ENCODE measurements at places on chromosomes 7 and 10. TPM values are rescaled to one million over a fixed set of nuclear protein-coding genes. Genes with fewer than 3 reads are reported as not detected.

DNA sequence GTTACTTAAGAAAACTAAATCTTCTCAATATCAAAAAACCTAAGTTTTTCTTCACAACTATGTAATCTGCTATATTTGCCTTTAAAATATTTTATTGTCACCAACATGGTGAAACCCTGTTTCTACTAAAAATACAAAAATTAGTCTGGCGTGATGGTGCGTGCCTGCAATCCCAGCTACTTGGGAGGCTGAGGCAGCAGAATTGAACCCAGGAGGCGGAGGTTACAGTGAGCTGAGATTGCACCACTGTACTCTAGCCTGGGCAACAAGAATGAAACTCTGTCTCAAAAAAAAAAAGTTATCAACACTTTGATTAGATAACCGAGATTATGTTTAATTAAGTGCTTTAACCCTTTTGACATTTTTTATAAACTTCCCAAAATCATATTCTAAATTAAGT, 28.3 kb upstream of the CLDN4 start:
- DNase-seq, result no peak

MGMT gene
- total RNA-seq, result 21.9 TPM

GRCh38 chr7:87528730-87529129, 53.2 kb upstream of the ABCB4 start:
- DNase-seq, result no peak

ODAD2 gene
- total RNA-seq, result 6.7 TPM

ACBD7 gene
- 6.1 TPM for total RNA-seq

DNA sequence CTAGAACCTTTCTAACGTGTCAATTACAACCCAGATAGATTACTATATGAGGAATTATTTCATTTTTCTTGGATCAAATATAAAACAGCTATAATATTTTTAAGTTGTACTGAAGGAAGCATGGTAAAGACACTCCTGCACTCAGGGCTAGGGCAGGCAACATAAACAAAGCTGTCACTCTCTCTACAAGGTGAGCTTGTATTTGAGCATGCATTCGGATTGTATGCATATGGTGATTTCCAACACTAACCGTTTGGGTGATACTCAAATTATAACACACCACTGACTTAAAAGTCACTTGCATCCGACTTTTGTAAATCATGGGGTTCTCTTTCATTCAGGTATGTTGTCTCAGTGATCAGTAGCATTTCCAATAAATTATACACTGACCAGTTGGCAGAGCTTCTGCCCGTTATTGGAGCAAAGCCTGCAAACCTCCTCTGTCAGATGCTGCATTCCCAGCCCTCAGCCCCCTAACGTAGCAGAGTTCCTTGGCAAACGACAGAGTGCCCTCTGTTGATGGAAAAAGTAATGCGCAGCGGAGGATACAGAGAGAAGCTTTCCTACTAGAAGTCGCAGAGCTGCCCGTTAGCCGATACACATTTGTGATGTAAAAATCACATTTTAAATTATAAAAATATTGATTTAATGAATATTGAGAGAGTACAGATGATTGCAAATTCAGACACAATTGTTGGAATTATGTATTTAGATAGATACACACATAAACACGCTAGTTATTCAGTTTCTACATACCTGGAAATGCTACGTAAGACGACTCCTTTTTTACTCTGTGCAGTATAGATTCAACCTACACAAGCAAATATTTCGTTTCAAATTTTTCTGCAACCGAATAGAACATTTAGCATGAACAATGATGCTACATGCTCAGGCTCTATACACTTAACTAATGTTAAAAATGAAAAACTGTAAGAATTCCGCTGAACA, 173.9 kb upstream of the SP4 start:
- DNase-seq, result peak; percentile 71

GRCh38 chr7:122887198-122887597, 938 bp upstream of the CADPS2 start:
- peak; percentile 48 for DNase-seq

CAMK2B gene
- total RNA-seq, result not detected

GRCh38 chr7:101744588-101744987, 72.8 kb upstream of the CUX1 start:
- DNase-seq, result peak; percentile 66

DNA sequence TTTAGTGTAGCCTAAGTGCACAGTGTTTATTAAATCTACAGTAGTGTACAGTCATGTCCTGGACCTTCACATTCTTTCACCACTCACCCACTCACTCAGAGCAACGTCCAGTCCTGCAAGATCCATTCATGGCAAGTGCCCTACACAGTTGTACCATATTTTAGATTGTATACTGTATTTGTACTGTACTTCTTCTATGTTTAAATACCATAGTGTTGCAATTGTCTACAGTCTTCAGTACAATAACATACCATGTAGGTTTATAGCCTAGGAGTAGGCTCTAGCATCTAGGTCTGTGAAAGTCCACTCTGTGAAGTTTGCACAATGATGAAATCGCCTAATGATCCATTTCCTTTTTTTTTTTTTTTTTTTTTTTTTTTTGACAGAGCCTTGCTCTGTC, 12.0 kb downstream of the EEPD1 start:
- DNase-seq, result no peak

DNA sequence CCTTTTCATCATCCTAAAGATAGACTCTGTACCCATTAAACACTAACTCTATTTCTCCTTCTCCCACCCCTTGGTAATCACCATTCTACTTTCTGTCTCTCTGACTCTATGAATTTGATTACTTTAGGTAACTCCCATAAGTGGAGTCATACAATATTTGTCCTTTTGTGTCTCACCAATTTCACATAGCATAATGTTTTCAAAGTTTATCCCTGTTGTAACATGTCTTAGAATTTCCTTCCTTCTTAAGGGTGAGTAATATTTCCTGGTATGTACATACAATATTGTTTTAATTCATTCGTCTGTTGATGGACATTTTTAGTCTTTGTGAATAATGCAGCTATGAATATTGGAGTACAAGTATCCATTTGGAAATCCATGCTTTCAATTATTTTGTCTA, 50.9 kb upstream of the CDCA7L start:
- no peak for DNase-seq

ZNF488 gene
- total RNA-seq, result 4.5 TPM

SFTPA1 gene
- total RNA-seq, result not detected

GRCh38 chr10:80168679-80169380, 36.3 kb downstream of the PLAC9 start:
- peak; percentile 94 for DNase-seq

CLEC2L gene
- total RNA-seq, result not detected

AFAP1L2 gene
- total RNA-seq, result 2.0 TPM

- DNase-seq, result no peak
Measured at GRCh38 chr10:124180044-124180745, 86.8 kb upstream of the CHST15 start.

SCIN gene
- not detected for total RNA-seq

TAS2R41 gene
- 0.10 TPM for total RNA-seq

FOXP2 gene
- total RNA-seq, result 0.28 TPM

GRCh38 chr10:113879691-113880090, 25.2 kb downstream of the NHLRC2 start:
- no peak for DNase-seq

SAMD9L gene
- total RNA-seq, result not detected

GRCh38 chr7:95686109-95686508, 86.2 kb upstream of the DYNC1I1 start:
- no peak for DNase-seq

MEOX2 gene
- not detected for total RNA-seq

EPHB6 gene
- total RNA-seq, result 8.8 TPM

AKR1C3 gene
- total RNA-seq, result 1.00 TPM

GBX1 gene
- 0.62 TPM for total RNA-seq
